Activated CD8-positive, alpha-beta memory T cell treated with anti-CD3 and anti-CD28 coated beads, Interleukin-2, amount 10 ng/mL, durations not matched to agents 7 days and 5 days (primary cell): ENCODE measurements at places on chromosomes 3 and 15. TPM values are rescaled to one million over a fixed set of nuclear protein-coding genes. Genes with fewer than 3 reads are reported as not detected.

- DNase-seq: no peak
Measured at GRCh38 chr3:49591615-49592014, 37.3 kb downstream of the BSN start.

- DNase-seq: no peak
Measured at GRCh38 chr3:34175636-34176176, 377.3 kb downstream of the PDCD6IP start.

- DNase-seq: no peak
Measured at GRCh38 chr3:33803894-33804526, 5.6 kb downstream of the PDCD6IP start.

SMARCC1 gene
- 111 TPM for total RNA-seq

NEK10 gene
- total RNA-seq: 0.70 TPM

SKOR1 gene
- 0.23 TPM for total RNA-seq

CRYGS gene
- 4.7 TPM for total RNA-seq
